ENCODE measurements at places on chromosomes 1 and 21. TPM values are rescaled to one million over a fixed set of nuclear protein-coding genes. Genes with fewer than 3 reads are reported as not detected.

GRCh38 chr21:34701726-34702125 lies 32.9 kb downstream of the CLIC6 start:
- no peak for DNase-seq

- no peak for DNase-seq
Observed at GRCh38 chr21:19458295-19458694, 1054.7 kb upstream of the TMPRSS15 start.

DNA sequence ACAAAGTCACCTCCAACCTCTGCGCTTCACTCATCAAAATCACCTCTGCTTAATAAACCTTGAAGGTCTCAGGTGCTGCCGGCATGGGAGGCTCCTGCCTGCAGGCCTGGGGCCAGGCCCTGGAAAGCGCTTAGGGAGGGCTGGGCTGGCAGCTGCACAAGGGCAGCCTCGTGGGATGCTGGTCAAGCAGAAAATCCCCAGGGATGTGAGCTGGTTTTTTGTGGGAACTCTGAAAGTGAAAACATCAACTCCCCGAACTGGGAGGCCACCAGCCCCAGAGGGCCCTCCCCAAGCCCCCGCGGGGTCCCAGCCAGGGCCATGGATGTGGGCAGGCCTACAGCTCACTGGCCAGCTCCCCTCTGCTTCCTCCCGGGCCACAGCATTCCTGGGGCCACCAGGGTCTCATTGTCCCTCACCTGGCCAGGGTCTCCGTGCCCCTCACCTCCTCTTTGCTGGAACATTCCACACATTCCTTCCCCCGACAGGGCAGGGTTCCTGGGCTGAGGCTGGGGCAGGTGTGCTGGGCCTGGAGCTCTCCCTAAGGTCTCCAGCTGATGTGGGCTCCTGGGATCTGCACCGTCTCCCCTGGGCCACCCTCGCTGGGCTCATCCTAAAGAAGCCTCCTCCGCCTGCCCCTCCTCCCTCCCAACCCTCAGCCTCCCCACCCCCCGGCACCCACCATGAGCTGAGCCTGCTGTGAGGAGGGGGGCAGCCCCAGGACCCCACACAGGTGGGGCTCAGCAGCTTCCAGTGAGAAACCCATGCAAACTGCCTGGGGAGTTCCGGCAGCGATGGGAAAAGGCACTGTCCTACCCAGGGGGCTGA lies 36.0 kb upstream of the POFUT2 start:
- no peak for DNase-seq

DNA sequence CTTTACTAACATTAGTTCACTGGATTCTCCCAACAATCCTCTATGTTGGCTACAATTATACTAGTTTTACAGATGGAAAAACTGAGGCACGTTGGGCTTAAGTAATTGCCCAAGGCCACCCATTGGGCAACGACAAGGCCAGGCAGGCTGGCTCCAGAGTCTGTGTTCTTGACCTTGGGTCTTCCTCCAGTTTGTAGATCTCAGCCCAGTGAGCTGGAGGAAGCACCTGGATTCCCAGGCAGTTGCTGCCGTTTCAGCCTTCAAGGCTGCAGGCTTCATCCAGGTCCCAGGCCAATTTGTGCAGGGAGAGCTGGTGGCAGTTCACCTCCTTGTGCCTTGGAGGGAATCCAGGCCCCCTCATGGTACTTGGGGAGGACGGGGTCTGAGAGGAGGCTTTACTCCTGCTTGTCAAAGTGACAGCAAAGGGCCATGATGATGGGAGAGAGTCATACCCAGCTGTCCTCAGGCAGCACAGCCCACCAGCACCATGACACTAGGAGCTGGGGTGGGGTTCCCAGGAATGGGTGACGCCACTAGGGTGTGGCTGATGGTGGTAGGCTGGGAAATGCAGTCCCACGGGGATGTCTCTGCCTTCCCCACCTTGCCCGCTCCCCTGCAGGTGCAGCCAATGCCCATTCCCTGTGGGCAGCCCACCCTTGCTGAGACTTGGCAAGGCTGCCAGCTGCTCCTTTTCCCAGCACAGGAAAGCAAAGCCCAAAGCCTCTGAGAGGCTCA lies 27.1 kb downstream of the PKP1 start:
- no peak for DNase-seq

GRCh38 chr1:77557053-77557452 lies 125.4 kb downstream of the ZZZ3 start:
- no peak for DNase-seq

- DNase-seq = no peak
Observed at GRCh38 chr1:1240348-1240732, 6.2 kb downstream of the C1QTNF12 start.

Gene PRMT6
- 44.6 TPM for polyA plus RNA-seq

DNA sequence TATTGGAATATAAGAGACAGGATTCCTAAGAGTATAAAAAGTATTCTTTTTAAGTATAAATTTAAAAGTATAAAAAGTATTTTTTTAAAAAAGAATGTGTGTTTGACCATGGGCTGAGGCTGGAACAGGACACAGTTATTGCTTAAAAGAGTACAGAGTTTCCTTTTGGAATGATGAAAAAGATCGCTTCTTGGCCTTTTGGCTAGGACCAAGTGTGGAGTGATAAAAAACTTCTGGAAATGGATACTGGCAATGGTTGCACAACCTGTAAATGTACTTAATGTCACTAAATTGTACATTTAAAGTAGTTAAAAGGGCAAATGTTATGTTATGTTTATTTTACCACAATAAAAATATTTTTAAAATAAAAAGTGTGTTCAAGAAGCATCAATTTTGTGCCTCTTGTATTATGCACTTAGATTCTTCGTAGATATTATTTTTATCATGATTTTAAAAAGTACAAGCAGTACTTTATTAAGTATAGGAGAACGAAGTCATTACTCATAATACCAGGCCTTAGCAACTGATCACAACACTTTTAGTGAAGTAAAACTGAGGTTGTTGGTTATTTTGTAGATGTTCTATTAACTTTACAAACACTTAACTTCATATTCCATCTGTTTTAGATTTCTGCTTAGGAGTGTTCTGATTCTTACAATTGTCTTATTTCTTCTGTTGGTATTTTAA lies 389.1 kb upstream of the ZP4 start:
- no peak for DNase-seq

GRCh38 chr21:34834852-34835501 lies 166.2 kb downstream of the CLIC6 start:
- DNase-seq = no peak

Gene PHLDA3
- polyA plus RNA-seq = 11.0 TPM

GRCh38 chr1:230335861-230336522 lies 90.1 kb downstream of the PGBD5 start:
- DNase-seq = no peak

DNA sequence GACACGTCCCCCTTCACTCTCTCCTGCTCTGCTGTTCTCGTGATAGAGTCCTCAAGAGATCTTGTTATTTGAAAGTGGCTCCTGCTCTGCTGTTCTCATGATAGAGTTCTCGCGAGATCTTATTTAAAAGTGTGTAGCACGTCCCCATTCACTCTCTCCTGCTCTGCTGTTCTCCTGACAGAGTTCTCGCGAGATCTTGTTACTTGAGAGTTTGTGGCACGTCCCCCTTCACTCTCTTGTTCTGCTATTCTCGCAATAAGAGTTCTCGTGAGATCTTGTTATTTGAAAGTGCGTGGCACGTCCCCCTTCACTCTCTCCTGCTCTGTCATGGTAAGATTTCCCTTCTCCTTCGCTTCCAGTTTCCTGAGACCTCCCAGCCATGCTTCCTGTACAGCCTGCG lies 47.9 kb downstream of the SMYD3 start:
- no peak for DNase-seq

- DNase-seq = no peak
Observed at GRCh38 chr1:53518775-53519174, 59.6 kb downstream of the DMRTB1 start.

- no peak for DNase-seq
Observed at GRCh38 chr21:29230551-29231261, 68.0 kb upstream of the BACH1 start.

DNA sequence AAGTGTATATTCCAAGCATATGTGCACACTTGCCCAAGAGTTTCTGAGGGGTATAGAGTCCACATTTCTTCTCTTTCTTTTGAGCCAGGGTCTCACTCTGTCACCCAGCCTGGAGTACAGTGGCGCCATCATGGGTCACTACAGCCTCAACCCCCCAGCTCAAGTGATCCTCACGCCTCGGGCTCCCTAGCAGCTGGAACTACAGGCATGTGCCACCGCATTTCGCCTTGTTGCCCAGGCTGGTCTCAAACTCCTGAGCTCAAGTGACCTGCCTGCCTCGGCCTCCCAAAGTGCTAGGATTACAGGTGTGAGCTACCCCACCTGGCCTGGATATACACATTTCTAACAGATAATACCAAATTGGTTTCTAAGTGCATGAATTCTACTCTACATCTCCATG lies 17.1 kb upstream of the SRP9 start:
- no peak for DNase-seq

DNA sequence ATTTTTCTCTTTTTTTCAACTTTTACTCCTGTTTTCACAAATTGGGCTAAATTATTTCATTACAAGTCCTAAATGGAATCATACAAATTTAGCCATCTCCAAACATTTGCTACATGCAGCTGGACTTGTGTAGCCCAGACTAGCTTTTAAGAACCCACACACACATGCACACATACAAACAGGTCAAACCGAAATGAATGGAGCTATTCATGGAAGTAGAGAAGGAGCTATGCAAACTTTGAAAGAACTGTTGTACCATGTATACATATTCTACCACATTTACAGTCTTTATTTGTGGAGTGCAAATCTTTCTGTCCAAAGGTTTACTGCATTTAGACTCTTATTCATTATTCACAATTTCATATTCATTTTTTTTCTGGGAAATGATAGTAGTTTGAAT lies 189.1 kb upstream of the RNPC3 start:
- DNase-seq = no peak

- DNase-seq = no peak
Observed at GRCh38 chr1:40986956-40987355, 7.5 kb downstream of the CTPS1 start.

Gene ZSCAN20
- 5.3 TPM for polyA plus RNA-seq

- no peak for DNase-seq
Observed at GRCh38 chr1:15042866-15043265, 110.7 kb upstream of the TMEM51 start.

DNA sequence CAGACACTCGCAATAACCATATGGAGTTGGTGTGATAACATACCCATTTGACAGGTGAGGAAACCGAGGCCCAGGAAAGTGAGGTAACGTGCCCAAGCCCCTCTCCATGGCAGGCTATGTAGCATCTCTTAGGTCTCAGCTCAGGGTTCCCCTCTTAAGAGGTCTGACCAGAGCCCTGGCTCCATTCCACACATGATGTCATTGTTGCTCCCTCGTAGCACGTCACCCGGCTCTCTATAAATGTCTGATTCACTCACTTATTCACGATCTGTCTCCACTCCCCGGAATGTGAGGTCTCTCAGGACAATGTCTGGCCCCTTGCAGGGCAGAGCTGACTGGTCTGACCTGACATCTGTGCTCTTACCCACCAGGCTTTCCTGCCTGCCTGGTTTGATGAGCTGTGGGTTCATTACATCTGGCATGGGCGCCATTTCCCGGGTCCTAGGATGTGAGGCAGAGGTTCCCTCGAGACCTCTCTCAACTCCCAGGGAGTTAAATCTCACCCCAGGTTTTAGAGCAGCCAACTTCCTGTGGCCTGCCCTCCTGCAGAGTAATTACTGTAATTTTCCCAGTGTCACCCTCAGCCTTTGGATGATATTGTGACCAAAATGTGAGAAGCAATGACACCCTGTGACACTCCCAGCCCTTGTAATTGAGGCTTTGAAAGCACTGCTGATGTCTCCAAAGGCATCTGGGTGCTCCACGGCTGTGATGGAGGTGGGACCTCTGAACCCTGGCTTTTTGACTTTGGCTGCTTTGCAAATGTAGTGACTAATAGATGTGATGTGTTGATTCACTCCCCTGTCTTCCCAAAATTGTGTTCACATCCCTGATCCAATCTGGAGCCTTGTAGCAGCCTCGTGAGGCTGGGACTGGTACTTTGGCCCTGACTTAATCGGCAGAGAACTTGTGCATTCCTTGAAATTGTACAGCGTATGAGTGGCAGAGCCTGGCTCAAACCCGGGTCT lies 10.6 kb downstream of the ACTL8 start:
- DNase-seq = no peak

DNA sequence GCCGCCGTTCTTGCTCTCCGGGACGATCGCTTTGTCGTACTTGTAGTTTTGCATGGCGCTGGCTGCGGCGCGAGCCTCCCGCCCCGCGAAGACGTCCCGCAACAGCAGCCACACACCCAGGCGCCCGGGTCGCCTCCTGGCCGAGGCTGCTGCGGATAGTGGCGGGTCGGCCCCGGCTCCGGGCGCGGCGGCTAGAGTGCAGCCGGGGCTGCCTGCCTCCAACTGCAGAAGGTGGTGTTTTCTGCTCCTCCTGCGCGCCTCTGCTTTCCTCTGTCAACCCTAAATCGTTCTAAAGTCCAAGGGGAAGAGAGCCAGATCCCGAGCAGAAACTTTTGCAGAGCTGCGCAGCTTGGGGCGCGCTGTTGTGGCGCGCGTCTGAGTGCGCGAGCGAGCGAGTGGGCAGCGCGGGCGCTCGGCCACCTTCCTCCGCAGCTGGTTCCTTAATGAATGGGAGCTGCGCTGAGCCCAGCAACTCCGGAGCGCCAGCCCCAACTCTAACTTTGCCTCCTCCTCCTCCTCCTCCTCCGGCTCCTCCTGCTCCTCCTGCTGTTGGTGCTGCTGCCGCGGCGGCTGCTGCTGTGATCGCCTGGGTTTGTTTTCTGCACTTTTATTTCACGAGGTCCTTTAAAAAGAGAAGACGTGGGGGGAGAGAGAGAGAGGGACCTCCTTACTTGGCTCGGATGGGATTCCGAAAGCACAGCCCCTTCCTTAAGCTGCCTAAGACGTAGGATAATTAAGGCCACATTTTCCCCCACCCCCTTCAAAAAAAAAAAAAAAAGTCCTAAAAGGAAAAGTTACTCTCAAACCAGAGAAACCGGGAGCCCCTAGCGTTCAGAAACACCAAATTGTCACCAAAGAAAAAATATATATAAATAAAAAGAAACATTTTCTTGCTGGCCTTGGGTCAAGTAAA lies at the start of gene PLPP3:
PLPP3 (minus strand) TSS at position 601 of the 913 bp plus-strand sequence; CDS start at position 54, 547 bp downstream.
- peak; percentile 88 for DNase-seq

Gene PRR9
- not detected for polyA plus RNA-seq

Gene MAB21L3
- 0.85 TPM for polyA plus RNA-seq

GRCh38 chr1:18580047-18580446 lies 50.6 kb upstream of the PAX7 start:
- no peak for DNase-seq

DNA sequence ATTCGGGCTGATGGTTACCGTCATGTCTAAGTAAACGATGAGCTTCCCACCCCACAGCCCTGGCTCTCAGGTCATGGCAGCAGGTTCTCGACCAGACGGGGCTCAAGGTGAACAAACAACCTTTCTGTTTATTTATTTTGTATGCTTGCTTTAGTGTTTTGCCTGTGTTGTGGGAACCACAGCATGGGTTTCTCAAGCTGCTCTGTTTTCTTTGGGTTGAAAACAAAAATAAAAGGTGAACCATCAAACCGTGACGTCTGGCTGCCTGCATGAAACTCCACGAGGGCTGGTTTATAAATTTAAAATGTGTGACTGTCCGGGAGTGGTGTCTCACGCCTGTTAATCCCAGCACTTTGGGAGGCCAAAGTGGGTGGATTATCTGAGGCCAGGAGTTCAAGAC lies 28.0 kb downstream of the TMEM51 start:
- no peak for DNase-seq

Data from left renal cortex interstitium (tissue), 4 donors.